ENCODE measurements at places on chromosomes 1 and 21.

DNA sequence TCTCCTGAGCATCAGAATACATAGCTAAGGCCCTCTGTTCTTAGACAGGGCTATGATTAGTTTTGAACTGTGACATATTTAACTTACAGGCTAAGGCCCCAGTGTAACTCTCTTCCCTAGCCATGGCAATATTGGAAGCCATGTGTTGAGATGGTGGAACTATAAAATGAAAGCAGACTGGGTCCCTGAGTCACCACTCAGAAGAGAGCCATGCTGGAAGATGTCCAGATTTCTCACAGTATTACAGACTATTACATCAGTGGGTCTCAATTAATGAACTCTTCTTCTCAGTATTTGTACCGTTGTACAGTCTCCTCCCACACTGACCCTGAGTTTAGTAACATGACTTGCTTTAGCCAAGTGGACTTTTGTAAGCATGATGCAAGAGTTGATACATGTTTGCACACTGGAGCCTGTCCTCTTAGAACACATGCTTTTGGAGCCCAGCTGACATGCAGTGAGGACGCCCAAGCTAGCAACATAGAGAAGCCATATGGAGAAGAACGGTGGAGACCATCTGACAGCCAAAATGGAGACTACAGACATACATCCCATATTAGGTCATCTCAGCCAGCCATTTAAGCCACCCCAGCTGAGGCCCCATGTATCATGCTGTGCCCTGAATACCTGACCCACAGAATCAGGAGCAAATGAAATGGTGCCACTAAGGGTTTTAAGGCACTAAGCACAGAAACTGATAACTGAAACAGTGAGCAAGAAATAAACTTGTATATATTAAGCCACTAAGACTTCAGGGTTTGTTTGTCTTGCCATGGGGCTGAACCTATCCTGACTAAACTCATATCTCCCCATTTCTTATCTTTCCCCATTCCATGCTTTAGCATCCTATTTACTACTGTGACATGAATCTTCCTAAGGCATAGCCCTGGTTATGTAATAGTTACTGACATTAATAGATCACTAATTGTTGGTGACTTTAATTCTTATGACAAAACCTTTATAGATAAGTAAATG is 24.4 kb downstream of the TBX15 start:
- DNase-seq, result peak; percentile 59

DNA sequence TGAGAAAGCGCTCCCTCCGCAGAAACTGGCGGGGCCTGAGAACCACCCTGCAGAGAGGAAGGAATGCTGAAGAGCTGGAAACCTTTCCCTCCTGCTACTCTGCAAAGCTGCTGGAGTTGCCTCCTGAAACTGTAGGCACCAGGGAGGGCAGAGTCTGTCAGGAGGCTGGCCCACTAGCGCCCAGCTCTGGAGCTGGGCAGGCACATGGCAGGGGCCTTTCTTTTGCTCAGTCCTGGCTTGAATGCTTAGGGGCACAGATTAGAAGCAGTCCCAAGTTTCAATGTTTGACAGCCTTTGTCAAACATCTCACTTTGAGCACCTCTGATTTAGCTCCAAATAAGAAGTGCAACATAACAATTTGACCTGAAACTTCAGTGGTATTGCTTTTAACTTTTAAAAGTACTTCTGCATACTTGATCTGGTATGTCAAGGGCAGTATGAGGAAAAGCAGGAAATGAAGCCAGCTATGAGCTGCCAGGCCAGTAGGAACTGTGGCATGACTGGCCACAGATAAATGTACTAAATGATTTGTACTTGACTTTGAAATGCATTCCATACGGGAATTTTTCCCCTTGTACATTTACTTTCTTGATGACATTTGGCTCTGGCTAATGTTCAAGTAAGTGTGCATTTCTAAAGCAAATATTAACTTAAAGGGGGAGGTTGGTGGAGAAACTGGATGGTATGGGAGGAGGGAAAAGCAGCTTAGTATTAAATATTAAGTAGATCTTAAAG is 7.2 kb downstream of the C1orf116 start:
- peak; percentile 40 for DNase-seq

- peak; percentile 85 for DNase-seq
Measured at GRCh38 chr1:12593621-12594066, 24.4 kb downstream of the DHRS3 start.

DNA sequence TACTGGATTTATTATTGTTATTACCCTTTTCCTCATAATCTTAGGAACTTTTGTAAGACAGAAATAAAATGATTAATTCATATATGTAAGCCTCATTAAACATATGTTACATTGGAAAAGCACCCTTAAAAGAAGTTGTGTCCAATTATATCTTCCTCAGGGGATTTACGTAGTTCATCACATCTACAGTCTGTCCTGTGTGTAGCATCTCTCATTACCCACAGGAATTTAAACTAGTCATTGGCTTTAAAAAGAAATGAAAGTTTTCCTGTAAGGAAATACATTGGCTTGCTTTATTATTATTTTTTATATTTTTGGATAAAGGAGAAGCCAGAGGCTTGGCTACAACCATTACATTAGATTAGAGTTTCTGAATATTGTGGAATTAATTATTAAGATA is 56.1 kb downstream of the SWT1 start:
- DNase-seq, result peak; percentile 73

- DNase-seq, result no peak
Measured at GRCh38 chr1:213687832-213688231, 299.9 kb upstream of the PROX1 start.

DNA sequence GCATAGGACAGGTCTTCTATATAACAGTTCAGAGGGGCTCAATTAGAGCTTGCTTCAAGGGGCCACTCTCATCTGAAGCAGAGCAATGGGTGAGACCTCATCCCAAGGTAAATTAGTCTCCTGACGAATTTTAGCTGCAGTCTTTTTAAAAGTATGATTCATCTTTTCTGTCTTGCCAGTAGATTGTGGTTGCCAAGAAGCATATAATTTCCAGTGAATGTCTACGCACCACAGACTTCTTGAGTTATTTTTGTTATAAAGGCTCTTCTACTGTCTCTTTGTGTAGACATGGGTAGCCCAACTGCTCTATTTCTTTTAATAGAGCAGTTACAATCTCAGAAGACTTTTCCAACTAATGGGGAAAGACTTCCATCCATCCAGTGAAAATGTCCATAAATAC is 108.9 kb upstream of the FMN2 start:
- DNase-seq, result no peak

GRCh38 chr1:43205671-43206070 is 33.5 kb downstream of the CFAP57 start:
- peak; percentile 42 for DNase-seq

GRCh38 chr1:65231718-65232330 is 77.5 kb upstream of the DNAJC6 start:
- no peak for DNase-seq

- DNase-seq, result no peak
Measured at GRCh38 chr1:223783676-223784075, 62.1 kb downstream of the TP53BP2 start.

- no peak for DNase-seq
Measured at GRCh38 chr1:151621351-151621750, 9.5 kb downstream of the SNX27 start.

- no peak for DNase-seq
Measured at GRCh38 chr21:33428669-33429068, 25.5 kb downstream of the IFNGR2 start.
